ENCODE measurements at places on chromosomes 5 and 9.

- DNase-seq, result no peak
Measured at GRCh38 chr5:74390822-74391221, 249.7 kb downstream of the ENC1 start.

- no peak for DNase-seq
Measured at GRCh38 chr5:178590924-178591423, 781 bp upstream of the COL23A1 start.

DNA sequence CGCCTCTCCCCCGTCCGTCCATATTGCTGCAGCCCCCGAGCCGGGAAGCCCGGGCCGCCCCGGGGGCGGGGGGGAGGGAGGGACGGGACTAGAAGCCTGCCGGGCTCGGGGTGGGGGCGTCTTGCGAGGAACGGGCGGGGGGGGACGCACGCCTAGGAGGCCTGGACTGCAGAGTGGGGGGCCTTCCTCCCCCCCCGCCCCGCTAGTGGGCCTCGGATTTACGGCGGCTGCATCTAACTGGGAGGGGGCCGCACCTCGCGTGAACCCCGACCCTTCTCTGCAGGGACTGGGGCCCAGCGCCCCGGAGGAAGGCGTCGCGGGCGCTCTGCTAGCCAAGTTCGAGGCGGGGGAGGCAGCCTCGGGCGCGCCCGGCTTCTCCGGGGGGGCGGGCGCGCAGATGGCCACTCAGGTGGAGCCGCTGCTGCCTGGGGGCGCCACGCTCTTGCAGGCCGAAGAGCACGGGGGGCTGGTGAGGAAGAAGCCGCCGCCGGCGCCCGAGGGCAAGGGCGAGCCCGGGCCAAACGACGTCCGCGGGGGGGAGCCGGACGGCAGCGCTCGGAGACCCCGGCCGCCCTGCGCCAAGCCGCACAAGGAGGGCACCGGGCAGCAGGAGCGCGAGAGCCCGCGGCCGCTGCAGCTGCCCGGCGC, at the start of gene LARP1:
Gene LARP1 (plus strand): TSS at position 17 of the 648 bp plus-strand sequence. CDS start 381 bp downstream, at position 398.
- DNase-seq, result no peak

DNA sequence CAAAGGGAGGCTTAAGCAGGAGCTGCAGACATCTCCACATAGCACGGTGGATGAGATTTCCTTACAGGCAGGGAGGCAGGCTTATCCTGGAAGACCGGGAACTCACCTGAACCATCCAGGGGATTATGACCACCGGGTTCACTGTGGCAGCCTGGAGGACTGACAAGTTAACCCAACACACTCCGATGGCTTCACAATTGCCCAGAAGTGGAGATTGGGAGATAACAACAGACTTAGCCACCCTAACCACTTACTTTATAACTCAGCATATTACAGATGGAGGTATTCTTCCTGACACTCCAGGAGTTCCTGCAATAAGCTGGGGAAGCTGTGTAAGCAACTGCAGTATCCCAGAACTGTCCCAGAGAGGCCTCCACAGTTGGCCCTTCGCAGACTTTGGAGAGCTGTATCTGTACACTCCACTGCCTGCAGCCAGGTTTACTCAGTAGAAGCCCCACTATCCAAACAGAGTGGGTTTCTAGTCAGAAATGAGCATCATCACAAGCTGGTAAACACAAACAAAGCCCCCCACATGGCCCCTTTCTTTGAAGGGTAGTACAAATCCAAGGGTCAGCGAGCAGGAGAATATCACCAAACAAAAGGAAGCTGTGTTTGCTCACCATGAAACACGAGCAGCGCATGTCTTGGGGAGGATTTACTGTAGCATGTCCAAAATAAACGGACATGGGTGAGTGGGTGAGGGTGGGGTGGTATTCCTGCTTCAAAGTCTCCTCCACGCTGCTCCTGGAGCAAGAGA, 462.2 kb downstream of the RASEF start:
- DNase-seq, result no peak

- no peak for DNase-seq
Measured at GRCh38 chr9:127654619-127655018, 42.5 kb downstream of the STXBP1 start.

- no peak for DNase-seq
Measured at GRCh38 chr9:8133606-8134005, 334.0 kb upstream of the DMAC1 start.

DNA sequence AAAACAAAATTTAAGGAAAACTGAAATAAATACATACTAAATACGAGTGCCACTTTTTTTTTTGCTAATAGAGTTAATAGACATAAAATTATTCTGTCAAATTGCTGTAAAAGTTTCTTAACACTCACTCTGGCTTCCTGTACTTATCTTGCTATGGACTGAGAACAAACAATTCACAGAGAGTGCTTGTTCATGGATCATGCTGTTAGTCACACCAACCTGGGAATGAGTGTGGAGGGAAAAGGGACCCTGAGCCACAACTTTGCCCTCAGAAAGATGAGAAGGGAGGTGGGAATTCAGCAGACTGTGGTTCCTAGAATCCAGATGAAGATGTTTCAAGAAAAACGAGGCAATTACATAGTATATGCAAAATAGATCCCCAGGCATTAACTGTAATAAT, 246.9 kb downstream of the FBXL7 start:
- no peak for DNase-seq

GRCh38 chr5:107739661-107740060, 68.9 kb upstream of the EFNA5 start:
- no peak for DNase-seq

GRCh38 chr5:136717917-136718316, 352.6 kb upstream of the TRPC7 start:
- no peak for DNase-seq

DNA sequence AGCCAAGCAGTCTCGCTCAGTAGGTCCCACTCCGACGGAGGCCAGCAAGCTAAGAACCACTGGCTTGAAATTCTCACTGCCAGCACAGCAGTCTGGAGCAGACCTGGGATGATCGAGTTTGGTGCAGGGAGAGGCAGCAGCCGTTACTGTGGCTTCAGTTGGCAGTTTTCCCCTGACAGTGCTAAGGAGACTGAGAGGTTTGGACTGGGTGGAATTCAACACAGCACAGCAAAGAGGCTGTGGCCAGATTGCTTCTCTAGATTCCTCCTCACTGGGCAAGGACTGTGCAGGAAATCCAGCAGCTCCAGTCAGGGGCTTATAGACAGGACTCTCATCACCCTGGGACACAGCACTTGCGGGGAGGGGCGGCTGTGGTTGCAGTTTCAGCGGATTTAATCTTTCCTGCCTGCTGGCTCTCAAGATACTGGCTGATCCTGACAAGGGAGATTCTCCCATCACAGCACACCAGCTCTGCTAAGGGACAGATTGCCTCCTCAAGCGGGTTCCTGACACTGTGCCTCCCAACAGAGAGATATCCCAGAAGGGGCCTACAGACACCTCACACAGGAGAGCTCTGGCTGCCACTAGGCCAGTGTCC, 122.1 kb downstream of the YIPF5 start:
- DNase-seq, result no peak

DNA sequence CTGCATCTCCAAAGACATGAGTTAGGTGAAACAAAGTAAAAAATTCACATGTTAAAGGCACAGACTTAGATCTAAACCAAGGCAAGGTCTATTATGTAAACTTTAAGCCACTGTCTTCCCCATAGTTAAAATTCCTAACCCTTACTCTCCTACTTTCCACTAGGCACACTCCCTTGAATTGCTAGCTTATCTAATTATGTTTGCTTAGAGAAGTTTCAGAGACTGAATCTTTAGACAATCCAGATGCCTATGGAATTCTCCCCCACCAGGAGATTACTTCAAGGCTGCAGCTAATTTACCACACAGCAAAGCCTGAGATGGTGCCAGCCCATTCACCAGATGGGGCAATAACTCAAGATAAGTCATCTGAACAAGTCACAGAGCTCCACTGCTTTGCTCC, 803.1 kb upstream of the COX7C start:
- DNase-seq, result no peak

GRCh38 chr9:89185980-89186379, 7.4 kb upstream of the SHC3 start:
- DNase-seq, result no peak

DNA sequence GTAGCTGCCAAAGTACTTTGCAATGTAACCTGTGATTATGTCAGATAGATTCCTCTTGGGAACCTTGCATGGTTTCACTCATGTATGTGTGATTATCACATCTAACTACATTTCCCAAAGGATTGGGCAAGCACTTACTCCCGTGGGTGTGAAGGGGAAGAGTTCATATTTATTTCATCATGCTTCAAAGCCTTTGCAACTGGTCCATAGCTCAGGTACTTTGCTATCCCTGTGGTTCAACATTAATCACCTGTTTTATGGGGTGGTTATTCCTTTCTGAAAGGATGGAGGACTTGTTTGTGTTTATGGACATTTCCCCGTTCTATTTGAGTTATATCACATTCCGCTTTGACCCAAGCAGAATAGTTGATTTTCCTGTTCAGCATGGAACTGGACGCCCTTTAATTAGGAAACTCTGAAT, 13.6 kb upstream of the ERMP1 start:
- no peak for DNase-seq

DNA sequence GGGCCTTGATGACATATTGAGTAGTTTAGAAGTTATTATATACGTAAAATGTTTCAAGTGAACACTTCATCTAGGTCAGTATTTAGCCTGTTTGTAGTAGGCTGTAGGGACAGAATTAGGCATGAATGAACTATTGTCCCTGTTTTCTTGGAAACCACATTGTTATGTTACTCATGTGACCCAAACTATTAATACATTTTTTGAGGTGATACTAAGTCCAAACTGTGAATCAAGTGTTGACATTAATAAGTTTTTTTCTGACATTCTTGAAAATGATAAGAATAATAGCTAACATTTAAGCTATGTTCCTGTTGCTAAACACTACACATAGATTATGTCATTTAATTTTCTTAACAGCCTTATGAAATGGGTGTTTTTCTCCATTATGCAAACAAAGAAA, 1642.7 kb upstream of the WWC1 start:
- DNase-seq, result no peak

- DNase-seq, result no peak
Measured at GRCh38 chr5:128357226-128357625, 180.8 kb downstream of the FBN2 start.

GRCh38 chr9:27766073-27766835, 193.0 kb upstream of the C9orf72 start:
- no peak for DNase-seq

- no peak for DNase-seq
Measured at GRCh38 chr9:13939134-13939533, 374.8 kb downstream of the NFIB start.

DNA sequence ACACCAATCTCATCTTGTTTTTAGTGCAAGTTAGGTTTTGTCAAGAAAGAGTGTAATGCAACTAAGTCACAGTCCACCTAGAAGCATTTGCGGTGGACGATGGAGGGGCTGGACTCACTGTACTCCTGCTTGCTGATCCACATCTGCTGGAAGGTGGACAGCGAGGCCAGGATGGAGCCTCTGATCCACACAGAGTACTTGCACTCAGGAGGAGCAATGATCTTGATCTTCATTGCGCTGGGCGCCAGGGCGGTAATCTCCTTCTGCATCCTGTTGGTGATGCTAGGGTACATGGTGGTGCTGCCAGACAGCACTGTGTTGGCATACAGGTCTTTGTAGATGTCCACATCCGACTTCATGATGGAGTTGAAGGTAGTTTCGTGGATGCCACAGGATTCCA, 20.2 kb upstream of the SPZ1 start:
- DNase-seq, result no peak

DNA sequence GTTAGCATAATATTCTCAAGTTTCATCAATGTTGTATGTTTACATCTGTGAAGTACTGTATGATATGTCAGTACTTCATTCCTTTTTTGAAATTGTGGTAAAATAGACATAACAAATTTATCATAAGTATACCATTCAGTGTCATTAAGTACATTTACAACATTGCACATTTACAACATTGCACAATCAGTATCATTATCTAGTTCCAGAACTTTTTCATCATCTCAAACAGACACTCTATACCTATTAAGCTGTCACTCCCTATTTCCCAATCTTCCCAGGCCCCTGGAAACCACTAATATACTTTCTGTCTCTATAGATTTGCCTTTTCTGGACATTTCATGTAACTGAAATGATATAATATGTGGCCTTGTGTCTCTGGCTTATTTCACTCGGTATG, 75.1 kb upstream of the ATG10 start:
- no peak for DNase-seq

GRCh38 chr5:134592141-134592746, 40.4 kb downstream of the SAR1B start:
- DNase-seq, result no peak

DNA sequence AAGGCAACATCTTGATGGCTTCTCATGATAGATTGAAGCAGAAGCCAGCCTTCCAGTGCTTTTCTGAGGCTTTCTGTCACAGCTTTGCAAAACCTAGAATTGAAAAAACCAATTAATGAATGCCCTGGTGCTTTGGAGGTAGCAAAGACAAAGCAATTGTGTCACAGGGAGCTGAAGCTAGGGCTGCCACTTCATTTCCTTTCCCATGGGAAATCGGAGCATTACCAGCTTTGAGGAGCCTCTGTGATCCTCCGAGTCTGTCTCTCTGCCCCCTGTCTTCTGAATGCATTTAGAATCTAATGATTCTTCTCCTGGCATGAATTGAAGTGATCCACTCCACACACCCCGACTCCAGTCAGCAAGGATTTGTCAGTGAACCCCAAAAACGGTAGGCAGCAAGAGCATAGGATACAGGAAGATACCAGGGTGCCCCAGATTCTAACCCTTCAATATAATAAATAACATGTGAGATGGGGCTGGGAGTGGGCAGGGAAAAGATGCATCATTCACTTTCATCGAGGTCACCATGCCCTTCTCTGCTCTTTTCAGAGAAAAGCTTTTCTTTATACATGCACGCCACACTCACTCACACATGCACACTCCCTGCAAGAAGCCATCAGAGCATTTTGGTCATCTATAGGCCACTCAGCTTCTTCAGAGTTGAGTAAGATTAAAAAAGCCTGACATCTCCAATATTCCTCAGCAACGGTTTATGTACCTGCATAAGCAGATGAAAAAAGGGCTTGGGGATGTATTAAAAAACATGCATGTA, 247.7 kb upstream of the ZNF462 start:
- no peak for DNase-seq

DNA sequence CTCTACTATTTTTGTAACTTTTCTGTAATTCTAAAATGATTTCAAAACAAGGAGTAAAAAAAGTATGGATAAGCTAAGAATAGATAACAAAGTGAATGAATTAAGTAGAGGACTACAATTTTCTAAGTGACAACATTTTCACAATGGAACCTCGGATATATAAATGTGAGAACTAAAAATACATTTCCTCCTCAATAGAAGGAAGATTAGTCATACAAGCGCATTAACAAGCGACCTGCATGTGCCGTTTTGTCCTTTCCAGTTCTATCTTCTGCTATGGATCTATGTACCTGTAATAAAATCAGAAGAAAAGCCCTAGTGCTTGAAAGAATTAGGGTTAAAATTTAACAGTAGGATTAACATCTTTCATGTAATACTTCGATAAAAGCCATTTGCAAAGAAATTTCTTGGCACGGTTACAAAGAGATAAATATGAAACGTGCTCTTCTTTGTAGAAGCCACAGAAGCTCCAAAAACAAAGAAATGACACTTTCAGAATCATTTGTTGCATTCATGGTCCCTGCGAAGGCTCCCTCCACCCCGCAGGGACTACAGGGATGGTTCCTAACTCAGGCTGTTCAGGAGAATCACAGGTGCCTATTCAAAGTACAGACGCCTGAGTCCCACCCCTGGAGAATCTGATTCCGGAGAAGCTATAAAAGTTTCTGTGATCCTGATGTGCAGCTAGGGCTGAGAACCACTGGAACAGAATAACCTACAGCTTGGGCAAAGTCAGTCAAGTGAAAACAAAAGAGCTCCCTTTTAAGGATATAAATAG, 216.6 kb upstream of the EFNA5 start:
- no peak for DNase-seq

GRCh38 chr5:143733665-143734455, 78.1 kb upstream of the HMHB1 start:
- DNase-seq, result no peak
